ENCODE measurements at places on chromosomes 7 and 10.

- DNase-seq, result no peak
These were observed 64.0 kb downstream of the LRRC4 start for GRCh38 chr7:127967281-127967680.

DNA sequence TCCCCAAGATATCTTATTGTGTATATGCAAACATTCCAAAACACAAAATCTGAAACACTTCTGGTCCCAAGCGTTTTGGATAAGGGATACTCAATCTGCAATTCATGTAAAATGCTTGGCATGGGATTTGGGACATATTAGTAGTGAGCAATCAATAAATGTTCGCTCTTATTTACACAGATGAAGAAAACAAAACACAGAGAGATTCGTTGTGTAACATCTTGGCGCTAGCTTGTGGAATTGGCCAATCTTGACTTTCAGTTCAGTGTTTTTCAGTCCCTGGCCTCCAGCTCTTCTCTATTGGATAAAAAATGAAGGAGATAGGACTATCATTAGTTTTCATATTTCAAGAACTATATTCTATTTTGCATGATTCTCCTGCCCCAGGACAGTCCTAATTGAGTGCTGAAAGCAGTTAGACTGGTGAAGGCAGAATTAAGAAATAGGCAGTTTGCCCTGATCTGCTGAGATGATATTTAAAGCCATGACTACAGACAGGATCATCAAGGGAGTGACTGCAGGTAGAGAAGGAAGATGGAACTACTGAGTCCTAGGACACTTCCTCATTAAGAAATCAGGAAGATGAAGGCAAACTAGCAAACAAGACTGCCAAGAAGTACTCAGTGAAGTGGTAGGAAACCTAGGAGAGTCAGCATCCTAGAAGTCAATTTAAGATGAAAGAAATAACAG lies 1.8 kb downstream of the PNLIPRP3 start:
- DNase-seq, result no peak

GRCh38 chr10:126015413-126015812 lies 119.0 kb downstream of the FANK1 start:
- DNase-seq, result no peak

DNA sequence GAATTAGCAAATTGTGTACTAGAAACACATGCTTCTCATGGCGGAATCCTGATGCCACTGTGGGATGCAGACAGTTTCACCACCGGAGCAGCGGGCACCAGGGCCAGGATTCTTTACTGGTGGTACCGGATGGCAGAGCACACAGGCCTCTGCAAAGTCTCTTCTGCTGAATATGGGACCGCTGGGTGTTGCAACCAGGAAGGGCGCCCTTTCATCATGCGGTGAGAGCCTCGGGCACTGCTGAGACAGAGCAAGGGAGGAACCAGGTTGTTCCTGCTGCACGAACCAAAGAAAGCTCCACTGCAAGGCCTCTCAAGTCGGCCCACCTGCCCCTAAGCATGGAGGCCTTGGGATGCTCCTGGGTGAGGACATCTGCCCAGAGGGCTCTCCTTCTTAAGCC lies 57.0 kb upstream of the NMT2 start:
- DNase-seq, result no peak

- DNase-seq, result no peak
These were observed 145.2 kb upstream of the UNC5B start for GRCh38 chr10:71067098-71067740.

DNA sequence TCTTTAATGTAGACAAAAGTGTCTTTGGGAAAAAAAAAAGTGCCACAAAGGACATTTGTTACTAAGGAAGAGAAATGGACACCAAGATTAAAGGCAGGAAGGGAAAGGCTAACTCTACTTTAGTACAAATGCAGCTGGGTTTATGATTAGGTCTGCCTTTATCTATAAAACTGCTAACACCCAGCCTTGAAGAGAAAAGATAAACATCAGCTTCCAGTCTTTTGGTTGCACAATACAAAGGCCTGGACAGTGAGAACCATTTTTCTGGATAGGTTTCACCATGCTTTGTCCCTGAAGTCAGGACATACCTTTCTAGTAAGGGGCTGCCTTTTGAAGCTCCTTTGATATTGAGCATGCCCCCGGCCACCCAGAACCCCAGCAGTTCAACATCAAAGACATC lies 45.1 kb downstream of the ZNF248 start:
- DNase-seq, result no peak

GRCh38 chr7:130367088-130367755 lies 13.1 kb upstream of the CPA1 start:
- no peak for DNase-seq
